ENCODE measurements at places on chromosomes 1 and 21.
A peak's percentile ranks its signal among the peaks of the same experiment; 100 is the strongest.

- DNase-seq: no peak
These were observed 11.5 kb upstream of the CXADR start for GRCh38 chr21:17501107-17502006.

DNA sequence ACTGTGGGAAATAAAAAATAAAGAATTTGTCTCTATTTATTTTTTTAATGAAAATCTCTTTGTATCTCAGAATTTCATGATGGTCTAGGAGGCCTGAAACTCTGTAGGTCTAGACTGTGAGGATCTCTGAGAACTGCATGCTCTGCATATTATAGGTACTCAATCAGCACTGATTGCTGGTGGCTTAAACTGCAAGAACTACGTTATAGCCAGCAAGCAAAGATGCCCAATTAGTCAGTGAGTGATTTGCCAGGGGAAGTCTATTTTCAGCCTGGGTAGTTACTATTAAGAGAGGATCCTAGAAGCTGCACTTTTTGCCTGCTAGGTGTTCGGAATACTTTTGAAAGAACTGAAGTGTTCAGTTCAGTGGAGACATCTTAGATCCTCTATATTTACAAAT lies 87.4 kb downstream of the GPR52 start:
- DNase-seq: no peak

GRCh38 chr1:195236991-195237889 lies 1371.0 kb downstream of the KCNT2 start:
- no peak for DNase-seq

DNA sequence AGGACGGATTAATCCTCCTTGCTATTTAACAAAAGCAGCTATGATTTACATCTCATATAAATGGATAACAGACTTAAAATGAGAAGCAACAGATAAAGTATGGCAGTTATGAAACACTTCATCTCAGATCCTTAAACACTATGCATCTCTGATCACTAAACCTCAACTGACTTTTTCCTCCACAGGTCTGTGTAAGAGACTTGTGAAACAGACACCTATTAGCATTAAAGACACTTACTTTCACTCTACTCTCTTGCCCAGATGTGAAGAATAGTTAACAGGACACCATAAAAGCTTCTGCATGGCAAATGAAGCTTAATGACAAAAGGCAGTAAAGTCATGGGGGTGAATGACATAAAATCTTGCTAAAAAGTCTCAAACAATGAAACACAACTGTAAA lies 6.2 kb downstream of the LIN9 start:
- no peak for DNase-seq

DNA sequence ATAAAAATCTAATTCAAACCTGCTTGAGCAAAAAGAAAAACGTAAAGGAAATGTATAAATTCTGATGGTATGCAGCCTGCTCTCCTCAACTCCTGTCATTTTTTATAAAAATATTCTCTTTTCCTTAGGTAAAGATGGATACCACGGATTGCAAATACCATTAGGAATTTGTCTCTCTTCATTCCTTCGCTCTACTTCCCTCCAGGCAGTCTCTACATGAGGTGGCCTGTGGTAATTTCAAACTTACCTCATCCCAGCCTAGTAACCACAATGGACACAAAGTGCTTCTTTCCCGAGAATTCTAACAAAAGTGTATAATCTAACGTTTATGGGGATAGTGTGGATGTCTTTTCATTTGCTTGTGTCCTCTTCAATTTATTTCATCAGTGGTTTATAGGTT lies 239.5 kb upstream of the LRRC7 start:
- no peak for DNase-seq

- no peak for DNase-seq
These were observed 8.1 kb downstream of the SLX9 start for GRCh38 chr21:44947930-44948331.

- DNase-seq: no peak
These were observed 213.1 kb downstream of the PCP4 start for GRCh38 chr21:40080385-40080784.

DNA sequence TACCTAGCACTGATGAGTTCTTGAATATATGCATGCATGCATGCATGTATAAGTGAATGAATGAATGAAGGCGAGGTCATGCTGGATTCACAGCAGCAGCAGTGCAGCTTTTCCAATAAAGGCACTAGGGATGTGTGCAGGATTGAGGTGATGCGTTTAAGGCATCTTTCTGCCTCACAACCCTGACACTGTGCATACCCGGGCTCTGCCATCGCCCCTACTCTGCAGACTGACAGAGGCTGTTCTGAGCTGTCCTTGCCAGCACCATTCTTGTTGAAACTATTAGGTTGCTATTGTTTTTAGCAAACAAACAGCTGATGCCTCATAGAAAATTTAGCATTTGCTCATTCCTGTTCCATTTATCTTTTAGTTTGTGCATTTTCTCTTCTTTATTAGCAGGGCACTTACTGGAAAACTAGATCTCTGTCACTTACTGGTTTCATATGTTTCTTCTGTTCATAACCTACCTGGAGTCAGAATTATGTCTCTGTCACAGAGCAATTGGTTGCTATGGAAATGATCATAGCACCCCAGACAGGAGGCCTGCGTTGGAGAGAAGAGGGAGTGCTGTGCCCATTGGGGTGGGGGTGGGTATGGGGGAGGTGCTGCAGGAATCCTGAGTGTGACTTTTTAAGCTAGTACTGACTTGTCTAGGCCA lies 79.0 kb downstream of the CD58 start:
- no peak for DNase-seq

DNA sequence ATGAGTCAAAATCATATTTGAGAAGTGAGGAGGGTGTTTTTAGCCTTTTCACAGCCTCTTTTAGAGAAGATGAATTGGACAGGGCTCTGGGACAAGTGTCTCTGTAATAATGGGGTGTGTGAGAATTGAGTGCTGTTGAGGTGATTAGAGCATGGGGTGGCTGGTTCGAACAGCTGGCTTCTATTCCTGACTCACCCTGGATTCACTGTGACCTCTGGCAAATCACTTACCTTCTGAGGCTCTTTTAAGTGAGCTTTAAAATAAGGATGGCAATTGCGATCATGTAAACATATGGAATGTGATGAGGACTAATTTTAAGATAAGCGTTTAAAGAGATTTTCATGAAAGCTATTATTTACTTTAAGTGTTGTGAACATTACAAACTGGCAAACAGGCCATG lies 243.4 kb downstream of the ADGRL2 start:
- no peak for DNase-seq

DNA sequence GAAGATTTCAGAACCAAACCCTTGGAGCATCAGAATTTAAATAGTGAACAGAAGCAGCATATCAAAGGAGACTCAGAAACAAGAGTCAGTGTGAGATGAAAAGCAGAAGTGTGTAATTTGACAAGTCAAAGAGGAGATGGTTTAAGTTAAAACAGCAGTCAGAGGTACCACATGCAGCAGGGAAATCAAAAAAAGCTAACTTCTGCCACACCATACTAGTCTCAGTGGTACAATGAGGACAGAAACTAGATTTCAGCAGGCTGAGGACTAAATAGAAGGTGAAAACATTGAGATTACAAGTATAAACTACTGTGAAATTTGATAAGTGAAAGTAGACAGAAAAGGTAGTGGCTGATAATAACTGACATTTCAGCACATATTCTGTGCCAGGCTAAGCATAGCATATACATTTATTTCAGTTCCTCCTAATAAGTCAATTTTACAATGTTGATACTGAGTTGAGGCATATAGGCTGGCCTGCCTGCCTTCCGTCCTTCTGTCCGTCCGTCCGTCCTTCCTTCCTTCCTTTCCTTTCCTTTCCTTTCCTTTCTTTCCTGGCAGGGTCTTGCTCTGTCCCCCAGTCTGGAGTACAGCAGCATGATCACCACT lies 12.6 kb downstream of the SUCO start:
- DNase-seq: no peak

DNA sequence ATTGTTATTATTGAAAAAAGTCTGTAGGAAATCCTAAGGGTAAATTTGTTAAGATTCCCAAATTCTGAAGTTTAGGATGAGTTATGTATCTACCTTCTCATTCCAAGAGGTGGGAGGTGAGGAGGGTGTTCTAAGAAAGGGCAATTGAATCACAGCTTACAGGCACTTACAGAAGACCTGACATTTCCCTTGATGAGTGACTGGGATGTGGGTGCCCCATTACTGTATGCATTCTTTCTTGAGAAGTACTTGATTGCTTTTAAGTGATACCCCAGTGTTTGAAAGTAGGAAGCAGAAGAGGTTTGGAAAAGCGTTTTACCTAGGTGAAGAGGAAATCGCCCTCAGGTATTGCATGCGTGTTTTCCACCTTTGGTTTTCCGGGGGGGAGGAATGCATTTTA lies 87.0 kb upstream of the ADAR start:
- DNase-seq: no peak

GRCh38 chr1:190936337-190936736 lies 458.7 kb upstream of the BRINP3 start:
- no peak for DNase-seq

DNA sequence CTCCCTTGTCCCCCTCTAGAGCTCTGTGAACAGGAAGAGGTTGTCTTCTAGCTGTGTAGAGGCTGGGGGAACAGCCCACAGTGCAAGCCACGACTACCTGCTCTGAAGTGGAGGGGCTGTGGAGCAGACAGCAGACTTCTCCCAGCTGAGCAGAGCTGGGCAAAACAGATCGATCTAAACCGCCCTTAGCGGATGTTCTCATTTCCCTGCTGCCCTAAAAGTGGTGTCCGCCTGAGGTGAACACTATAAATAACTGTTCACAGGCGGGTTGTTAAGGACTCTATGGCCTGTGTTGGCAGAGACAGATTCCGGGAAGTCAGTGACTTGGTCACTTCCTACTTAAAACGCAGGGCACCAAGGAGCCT lies 203.2 kb downstream of the RHOU start:
- peak; percentile 13 for DNase-seq

GRCh38 chr1:198741744-198742143 lies 102.9 kb downstream of the PTPRC start:
- DNase-seq: no peak

DNA sequence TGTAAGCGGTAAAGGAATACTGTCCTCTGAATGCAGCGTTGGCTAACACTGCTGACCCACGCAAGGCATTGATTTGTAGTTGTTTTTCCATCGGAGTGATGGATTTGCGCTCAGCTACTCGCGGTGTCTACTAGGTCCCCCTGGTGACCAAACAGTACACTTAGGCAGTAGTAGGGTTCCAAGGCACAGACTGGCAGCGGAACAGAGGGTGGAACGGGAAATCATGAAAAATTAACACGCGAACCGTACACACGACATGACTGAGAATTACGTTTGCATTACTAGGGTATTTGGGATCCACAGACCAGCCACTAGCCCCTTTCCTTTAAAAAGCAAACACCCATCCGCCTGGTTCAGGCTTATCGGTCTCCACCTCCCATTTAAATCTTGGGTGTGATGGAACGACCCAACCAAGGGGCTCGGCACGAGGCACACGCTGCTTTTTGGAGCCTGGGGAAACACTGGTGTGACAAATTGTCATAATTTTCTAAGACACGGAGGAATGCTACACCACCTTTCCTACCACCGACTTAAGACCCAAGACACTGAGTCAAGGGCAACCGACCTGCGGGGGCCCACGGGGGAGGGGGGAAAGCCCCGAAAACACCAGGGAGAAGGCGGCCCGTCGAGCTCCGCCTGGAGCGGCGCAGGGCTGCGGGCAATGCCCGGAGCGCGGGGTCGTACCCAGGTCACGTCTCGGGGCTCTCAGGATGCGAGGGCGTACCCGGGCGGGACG lies 699 bp downstream of the DIPK1A start:
- DNase-seq: peak; percentile 64

DNA sequence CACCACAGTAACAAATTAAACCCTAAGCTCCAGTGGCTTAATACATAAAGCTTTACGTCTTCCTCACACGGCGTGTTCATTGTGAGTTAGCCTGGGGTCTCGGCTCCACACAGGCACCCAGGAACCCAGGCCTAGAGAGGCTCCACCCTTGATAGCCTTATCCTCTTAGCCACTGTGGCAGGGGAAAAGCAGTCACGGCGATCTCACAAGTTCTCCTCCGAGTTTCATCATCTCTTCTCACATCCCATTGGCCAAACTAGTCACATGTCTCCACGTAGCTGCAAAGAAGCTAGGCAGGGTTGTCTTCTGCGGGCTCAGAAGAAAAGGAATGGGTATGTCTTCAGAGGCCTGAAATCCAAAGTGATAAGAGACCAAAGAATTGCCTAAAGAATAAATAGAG lies 122.3 kb upstream of the GRIK3 start:
- no peak for DNase-seq

DNA sequence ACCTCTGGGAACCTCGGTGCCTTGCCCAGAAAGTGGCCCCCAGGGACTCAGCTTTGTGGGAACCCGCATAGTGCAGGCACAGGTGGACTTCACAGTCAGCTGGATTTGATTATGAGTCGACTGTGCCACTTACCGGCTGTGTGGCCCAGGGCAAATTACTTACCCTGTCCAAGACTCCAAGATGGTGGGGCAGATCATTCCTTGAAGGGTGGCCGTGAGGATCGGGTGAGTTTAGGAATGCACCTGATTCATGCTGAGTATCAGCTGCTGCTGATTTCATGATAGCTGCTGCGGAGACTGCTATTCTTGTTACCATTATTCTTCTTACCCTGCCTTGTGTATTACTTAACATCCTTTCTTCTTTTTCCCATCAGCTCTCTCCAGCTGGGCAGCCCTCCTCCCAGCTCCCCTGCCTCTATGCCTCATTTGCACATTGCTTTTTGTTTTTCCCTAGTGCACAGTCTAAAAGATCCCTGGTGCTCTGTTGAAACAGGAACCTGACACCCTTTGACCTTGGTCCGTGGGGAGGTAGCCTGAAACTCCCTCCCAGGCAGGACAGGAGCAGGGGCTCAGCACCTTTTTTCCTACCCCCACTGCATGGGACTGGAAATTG lies 40.5 kb upstream of the FHAD1 start:
- DNase-seq: no peak

DNA sequence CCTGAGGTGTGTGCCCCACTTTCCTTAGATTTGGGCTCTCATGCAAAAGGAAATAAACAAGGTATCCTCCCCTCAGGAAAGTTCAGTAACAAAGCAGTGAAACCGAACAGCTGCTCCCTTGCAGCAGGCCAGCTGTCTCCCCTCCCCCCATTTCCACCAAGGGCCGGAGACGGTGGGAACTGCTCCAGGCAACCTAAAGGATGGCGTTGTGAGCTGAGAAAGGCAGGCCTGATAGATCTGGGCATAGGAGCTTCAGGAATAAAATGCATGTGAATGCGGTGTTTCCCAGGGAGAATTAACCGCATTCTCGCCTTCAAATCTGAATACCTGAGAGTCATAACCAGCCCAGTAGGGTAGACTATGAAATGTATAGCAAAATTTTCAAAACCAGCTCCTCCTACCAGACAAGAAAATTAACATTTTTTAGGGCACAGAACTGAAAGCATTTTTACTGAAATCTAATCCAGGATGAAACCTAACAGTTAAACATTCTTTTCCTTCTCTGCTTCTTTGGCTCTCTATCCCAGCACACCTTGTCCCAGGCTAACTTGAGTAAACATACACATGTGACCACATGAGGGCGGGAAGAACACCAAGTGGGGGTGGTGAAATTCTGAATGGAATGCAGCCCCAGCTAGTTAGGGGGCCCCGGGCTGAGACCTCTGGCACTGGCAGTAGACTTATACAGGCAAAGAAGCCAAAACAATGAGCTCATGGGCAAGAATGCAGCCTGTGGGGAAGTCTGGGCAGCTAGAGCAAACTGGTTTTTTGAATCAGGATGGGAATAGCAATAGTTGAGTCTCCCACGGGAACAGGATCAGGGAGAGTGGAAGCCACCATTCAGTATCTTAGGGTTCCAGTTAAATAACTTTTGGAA lies 11.5 kb downstream of the MCL1 start:
- DNase-seq: peak; percentile 70

- DNase-seq: no peak
These were observed 18.5 kb upstream of the EPHA2 start for GRCh38 chr1:16174261-16174868.

Measured in activated T-cell treated with anti-CD3 and anti-CD28 coated beads, Interleukin-2, amount 50 U/mL, for 72 hours (primary cell).